ENCODE measurements at places on chromosomes 3 and 15.

- DNase-seq: no peak
These were observed 85.1 kb downstream of the CCK start for GRCh38 chr3:42180901-42181300.

- DNase-seq: no peak
These were observed 93.4 kb upstream of the PLXNA1 start for GRCh38 chr3:126889276-126890201.

DNA sequence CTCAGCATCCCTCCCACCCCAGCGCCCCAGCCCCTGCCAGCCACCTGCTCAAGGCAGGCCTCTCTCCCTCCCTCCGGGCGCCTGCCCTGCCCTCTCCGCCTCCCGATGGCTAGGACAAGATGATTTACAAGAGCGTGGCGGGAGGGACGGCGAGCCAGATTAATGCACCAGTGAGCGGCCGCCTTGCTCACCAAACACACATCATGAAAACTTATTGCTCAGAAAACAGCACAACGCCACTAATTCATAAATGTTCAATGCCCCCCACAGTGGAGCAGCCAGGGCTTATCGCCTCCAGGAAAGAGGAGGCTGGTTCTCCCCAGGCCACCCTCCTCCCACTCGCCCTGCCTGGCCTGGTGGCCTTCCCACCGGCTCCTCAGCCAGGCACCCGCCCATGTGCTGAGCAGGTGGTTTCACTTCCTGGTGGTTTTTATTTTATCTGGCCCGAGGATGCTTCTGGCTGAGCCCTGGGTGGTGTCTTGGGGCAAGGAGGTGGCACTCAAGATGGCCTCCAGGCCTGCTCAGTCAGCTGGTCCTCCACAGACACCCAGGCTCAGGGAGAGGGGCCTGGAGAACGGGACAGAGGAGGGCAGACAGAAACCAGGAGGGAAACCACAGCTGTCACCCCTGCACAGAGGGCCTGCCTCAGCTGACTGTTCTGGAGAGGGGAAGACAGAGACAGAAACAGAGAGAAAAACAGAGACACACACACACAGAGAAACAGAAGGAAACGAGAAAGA lies 284.9 kb downstream of the UACA start:
- no peak for DNase-seq

DNA sequence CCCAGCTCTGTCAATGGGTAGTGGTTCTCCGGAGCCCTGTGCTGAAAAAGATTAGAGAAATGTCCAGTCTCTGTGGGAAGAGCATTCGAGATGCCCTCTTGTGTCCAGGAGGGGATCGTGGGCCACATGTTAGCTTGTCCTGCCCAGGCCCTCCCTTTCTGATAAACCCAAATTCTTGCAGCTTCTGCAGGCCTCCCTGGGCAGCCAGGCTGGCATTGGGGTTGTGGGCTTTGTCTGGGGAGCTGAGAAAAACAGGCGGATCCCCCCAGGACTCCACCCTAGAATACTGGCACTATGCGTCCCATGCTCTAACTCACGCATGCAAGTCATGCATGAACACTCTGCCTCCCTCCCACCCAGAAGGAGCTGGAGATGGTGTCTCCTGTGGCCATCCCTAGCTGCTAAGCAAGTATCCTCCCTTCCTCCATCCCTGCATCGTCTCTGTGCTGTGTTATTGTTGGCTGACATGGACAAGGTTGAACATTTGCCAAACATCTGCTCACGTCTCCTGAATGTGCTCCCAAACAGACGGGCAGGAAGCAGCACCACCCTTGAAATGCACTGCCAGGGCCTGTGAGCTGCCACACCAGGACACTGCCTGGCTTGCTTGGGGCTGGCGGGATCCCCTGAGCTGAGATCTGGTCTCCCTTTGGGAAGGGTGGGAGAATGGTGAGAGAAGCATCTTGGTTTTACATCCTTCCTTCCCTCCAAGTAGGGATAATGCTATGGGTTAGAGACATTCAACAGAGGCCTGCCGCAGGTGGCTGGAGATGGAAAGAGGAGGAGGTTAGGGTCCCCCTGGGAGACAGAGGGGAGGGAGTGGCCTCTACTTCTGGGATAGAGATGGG lies 26.5 kb downstream of the CFAP161 start:
- no peak for DNase-seq

DNA sequence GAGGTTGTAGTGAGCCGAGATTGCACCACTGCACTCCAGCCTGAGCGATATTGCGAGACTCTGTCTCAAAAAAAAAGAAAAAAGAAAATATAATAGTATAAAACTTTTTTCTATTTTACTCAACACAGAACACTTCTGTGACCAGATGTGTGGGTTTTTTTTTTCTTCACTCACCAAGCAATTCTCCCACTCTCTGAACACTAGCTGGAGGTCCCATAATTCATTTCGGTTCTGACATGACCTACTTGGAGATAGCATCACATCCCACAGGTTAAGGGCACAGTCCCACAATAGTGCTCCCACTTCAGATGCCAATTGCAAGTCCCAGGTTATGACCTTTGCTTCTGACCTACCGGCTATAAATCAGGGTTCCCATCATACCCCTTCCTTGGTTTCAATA lies 35.0 kb downstream of the KAT2B start:
- no peak for DNase-seq

GRCh38 chr15:57751177-57751800 lies 44.8 kb downstream of the POLR2M start:
- no peak for DNase-seq

GRCh38 chr3:56917361-56918110 lies 115.8 kb upstream of the ARHGEF3 start:
- DNase-seq: no peak

DNA sequence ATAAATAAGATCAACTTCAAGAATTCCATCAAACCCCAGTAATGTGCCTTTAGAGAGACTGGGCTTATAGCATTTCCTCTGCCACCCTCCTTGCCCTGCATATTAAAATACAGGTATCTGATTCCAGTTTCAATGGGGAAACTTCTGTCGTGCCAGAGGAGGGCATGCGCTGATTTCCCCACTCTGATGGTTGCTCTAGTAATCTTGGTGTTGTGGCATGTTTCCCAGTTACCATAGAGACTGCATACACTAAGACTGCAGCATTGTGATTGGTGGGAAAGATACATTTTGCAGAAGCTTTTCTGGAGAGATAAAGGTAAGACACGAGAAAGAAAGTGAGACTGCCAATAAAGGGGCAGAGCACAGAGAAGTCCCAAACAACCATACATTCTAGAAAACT lies 225.6 kb downstream of the TIGIT start:
- DNase-seq: no peak

GRCh38 chr3:23459889-23460546 lies 256.9 kb downstream of the UBE2E2 start:
- DNase-seq: no peak

GRCh38 chr3:169259661-169260060 lies 403.9 kb downstream of the MECOM start:
- no peak for DNase-seq

GRCh38 chr3:123449997-123450604 lies 1.2 kb upstream of the ADCY5 start:
- no peak for DNase-seq

- no peak for DNase-seq
These were observed 82.6 kb upstream of the CNTN6 start for GRCh38 chr3:1010228-1010627.

- no peak for DNase-seq
These were observed 32.2 kb downstream of the DPPA2 start for GRCh38 chr3:109284071-109284470.

- no peak for DNase-seq
These were observed 136.0 kb downstream of the VGLL4 start for GRCh38 chr3:11507719-11508118.

DNA sequence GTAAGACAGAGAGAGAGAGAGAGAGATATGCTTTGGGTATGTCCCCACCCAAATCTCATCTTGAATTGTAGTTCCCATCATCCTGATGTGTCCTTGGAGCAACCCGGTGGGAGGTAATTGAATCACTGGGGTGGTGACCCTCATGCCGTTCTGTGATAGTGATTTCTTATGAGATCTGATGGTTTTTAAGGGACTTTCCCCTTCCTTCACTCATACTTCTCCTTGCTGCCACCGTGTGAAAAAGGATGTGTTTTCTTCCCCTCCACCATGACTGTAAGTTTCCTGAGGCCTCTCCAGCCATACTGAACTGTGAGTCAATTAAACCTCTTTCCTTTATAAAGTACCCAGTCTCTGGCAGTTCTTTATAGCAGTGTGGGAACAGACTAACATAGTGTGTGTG lies 60.3 kb downstream of the EOMES start:
- DNase-seq: no peak

DNA sequence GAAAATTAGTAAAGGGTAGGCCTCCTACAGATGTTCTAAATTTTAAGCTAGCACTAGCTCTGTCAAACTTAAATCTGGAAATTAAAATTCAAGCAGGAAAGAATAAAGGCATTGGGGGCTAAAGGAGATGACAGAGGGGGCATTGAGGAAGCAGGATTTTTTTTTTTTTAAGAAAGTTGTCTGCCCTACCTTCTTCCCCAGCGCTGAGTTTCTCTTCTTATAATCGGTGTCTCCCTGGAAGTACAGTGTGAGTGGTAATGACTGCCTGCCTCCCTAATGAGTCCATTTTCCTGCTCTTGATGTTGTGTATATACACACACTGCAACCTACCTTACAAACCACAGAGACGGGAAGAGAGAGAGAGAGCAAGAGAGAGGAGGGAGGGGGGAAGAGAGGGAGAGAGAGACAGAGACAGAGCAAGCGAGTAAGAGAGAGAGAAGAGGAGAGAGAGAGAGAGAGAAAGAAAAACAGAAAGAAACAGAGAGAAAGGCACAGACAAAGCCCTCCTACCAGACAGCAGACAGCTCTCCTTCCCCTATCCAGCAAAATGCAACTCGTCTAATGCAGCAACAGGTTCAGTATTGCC lies 47.0 kb downstream of the ZBTB20 start:
- DNase-seq: no peak

- no peak for DNase-seq
These were observed 787 bp upstream of the SLMAP start for GRCh38 chr3:57755368-57755675.

GRCh38 chr15:86121568-86122225 lies 42.0 kb downstream of the AGBL1 start:
- no peak for DNase-seq

GRCh38 chr3:69033470-69033869 lies 18.7 kb downstream of the TMF1 start:
- no peak for DNase-seq

DNA sequence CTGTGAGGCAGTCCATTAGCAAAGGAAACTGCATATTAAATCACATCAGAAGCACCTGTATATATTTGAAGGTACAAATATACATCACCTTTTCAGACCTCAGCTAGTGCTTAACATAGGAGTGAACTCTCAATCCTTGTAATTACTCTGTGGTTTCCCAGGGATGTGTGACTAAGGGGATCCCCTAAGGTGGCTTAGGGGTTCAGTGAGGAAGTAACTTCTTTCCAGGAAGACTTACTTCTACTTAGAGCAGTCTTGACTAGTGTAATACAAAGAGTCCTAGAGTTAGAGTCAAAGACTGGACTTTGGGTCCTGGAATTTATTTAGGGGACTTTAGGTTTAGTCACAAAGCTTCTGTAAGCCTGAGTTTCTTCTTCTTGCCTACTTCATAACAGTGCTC lies 8.7 kb upstream of the SUMF1 start:
- DNase-seq: no peak

GRCh38 chr3:128875556-128876120 lies 3.8 kb upstream of the ACAD9 start:
- peak; percentile 38 for DNase-seq

DNA sequence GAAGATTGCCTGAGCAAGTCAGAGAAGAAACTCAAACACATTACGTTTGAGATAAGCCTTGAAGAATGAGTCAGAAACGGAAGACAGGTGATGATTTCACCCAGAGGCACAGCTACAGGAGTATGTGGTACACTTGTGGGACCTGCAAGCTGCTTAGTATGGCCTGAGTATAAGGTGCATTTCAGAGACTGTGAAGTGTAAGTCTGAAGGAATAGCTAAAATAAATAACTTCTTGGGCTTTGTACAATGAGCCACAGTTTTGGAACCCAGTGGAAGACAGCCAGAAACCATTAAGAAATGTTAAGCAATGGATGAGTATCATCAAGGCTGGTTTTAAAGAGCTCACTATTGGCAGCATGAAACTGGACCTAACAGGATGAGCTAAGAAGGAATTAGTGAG lies 826.2 kb downstream of the ROBO1 start:
- DNase-seq: no peak

GRCh38 chr15:90837094-90837493 lies 31.3 kb upstream of the FURIN start:
- DNase-seq: no peak

DNA sequence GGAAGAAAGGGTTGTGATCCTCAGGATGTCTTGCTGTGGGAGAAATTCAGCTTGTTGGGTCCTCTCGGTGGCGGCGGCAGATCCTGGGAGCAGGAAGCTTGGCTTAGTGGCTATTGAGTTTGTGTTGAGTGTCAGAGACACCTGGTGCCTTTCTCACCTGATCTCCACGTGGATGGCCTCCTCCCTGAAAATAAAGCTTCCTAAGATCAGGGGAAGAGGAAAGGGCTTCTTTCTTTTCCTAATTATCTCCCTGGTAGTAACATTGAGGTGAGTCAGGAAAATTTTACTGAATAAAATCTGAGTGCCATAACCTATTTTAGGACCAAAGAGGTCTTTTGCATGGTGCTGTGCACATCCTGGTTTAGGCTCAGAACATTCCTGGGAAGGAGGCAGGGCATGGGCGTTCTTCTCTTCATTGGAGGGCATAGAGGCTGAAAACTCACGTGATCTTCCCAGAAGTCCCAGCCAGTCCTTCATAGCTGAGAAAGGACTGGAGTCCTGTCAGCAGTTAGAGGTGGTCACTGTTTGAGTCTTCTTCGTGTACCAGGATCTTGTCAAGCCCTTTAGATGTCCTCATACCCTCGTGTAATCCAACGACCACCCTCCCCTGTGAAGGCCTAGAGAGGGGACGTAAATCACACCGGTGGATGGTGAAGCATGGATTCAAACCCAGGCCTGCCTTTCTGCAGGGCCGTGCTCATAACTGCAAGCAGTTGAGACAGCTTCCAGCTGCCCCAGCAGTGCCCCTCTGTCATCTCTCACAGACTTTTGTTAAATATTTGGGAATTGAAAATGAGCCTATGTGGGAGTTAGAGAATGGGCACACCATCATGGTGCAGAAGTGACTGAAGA lies 1.1 kb downstream of the CMTM8 start:
- no peak for DNase-seq

DNA sequence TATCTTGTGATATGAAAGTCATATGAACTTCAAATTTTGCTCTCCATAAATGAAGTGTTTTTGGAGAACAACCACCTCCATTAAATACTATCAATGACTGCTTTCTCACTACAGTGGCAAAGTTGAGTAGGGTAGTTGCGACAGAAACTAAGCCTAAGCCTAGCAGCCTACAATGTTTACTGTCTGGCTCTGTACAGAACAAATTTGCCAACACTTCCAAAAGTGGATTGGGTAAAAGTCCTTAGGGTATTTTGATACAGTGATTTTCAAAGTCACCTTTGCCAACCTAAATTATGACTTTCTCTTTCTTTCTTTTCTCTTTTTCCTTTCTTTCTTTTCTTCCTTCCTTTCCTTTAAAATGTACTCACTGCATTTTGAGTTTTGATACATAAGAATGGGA lies 142.6 kb downstream of the PLCL2 start:
- DNase-seq: no peak

- no peak for DNase-seq
These were observed 55.4 kb upstream of the LRRFIP2 start for GRCh38 chr3:37229740-37230139.
